GM23338 (cell line): ENCODE measurements at places on chromosomes 16 and 17. TPM values are rescaled to one million over a fixed set of nuclear protein-coding genes. Genes with fewer than 3 reads are reported as not detected.

DNA sequence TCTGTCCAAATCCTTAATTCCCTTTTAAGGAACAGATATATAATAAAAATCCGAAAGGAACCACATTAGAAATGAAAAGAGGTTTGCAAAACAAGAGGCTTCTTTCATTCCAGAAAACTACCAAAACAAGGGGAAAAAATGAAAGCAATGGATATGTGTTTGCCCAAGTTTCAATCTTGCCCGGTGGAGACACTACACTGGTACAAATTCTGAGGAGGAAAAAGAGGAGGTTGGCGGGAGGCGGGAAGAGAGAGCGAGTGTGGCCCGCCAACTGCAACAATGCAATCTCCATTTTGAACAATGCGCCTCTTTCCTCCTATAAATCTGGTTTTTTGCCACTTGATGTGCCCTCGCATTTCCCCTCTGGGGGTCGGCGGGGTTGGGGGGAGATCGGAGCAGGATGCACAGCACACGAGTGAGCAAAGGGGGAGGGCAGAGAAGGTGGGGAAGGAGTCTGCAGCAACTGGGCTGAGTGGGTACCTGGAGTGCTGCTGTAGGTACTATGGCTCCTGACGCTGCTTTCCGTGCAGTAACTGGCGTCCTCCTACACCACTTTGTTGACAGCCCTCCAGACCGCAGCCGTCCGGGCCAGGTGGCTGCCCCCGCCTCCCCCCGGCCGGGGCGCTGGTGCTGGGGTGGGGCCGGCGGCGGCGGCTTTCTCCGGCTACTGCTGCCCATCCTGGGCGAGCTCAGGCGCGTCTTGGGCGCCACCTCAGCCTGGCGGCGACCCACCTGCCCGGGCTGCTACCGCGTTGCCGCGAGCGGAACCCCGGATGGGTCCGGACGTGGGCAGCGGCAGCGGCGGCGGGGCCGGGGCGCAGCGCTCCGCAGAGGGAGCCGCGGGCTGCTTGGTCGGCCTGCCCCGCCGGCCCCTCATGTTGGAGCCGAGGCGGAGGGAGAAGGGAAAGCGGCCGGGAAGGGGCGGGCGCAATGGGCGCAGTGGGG, 93.8 kb upstream of the PLEKHM1 start:
- peak; percentile 74 for DNase-seq

- DNase-seq = no peak
These were observed 16.6 kb downstream of the ACE start for GRCh38 chr17:63493411-63493810.

Gene CORO1A
- 10.2 and 13.8 TPM in 2 replicates for polyA plus RNA-seq

Gene FBXL20
- polyA plus RNA-seq = 2.9 and 4.3 TPM in 2 replicates

Gene KRT23
- not detected in 2 replicates for polyA plus RNA-seq
